ENCODE measurements at places on chromosomes 1 and 21.

- no peak for DNase-seq
Measured at GRCh38 chr1:6508816-6509189, 17.3 kb upstream of the PLEKHG5 start.

GRCh38 chr1:35287807-35288640, 19.5 kb downstream of the ZMYM4 start:
- no peak for DNase-seq

GRCh38 chr21:43282358-43283120, 113.7 kb downstream of the CRYAA start:
- no peak for DNase-seq

GRCh38 chr1:223180731-223181321, 37.8 kb upstream of the TLR5 start:
- DNase-seq, result no peak

DNA sequence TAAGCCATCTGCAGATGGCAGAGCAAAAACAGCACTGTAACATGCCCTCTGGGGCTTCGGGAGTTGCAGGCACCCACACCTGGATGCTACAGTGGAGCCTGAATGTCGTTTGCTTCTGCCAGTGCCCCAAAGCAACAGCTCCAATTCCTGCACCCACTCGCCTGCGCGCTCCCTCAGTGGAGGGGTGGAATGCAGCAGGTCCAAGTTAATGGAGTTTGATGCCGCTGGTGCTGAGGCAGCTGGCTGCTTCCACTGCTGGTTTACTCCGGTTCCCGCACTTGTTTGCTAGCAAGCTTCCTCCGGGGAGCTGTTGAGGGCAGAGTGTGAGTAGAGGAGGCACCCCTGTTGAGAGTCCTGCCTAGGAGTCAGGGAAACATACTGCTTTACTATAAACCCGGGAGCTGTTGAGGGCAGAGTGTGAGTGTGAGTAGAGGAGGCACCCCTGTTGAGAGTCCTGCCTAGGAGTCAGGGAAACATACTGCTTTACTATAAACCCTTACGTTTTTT, 584.0 kb upstream of the TMPRSS15 start:
- no peak for DNase-seq

DNA sequence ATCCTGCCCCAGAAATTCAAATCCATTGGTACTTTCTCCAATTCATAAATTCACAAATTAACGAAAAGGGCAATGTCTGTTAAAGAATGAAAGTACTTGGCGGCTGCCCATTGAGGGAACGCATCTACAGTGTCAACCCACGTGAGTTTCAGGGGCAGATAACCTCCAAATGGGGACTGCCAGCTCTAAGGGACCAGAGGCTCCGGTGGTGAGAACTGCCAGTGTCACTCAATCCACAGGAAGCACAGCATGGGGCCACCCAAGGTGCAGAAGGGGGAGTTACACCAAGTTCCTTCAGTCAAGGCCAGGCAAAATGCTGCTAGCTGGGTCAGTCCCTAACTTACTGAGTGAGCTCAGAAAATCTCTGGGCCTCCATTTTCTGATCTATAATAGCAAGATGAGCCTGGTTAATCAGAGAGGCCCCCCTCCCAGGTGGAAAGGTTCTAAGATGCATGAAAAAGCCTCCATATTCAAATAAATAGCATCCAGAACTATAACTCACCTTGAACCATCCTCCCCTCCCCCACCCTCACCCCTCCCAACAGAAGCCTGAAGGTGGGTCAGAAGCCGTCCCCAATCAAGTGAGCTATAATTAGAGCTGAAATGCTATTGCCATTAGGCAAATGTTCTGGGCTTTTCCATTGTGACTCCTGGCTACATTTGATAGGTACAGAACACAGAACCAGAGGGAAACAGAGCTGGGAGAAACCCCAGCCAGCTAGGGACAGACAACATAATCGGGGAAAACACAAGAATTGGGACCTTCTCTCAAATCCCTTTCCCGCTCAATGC, 41.7 kb downstream of the LRP8 start:
- DNase-seq, result no peak

- no peak for DNase-seq
Measured at GRCh38 chr21:34907461-34908418, 141.4 kb downstream of the RUNX1 start.

GRCh38 chr1:15430787-15431570, 7.3 kb upstream of the CTRC start:
- peak; percentile 34 for DNase-seq
